Caki2 (cell line): ENCODE measurements at places on chromosomes 6 and 20. TPM values are rescaled to one million over a fixed set of nuclear protein-coding genes. Genes with fewer than 3 reads are reported as not detected.

DNA sequence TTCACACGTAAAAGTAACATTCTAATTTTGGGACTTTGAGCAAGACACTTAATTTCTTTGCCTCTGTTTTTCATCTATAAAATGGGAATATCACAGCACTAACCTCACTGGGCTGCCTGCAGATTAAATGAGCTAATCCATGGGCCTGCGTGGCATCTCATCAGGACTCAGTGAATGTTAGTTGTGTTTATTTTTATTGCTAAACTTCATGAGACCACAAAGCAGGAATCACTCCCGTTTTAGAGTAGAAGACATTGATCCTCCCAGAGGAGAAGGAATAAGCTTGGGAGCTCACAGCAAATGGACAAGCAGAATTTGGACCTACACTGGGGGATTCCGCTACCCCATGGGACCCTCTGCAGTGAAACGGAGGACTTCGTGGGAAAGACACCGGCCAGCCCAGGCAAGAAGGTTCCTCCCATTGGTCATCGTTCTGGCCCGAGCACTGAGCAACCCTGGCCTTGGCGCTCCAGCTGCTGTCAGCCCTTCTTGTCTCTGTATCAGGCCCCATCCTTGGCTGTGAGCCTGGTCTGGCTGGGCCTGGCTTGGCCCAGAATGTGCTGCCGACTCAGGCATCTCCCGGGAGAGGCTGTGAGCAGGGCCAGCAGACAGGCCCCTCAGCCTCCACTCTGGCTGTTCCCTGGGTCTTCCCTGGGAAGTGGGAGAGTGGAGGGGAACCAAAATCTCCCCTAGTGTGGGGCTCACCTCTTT lies 79.8 kb downstream of the NFATC2 start:
- no peak for DNase-seq

- DNase-seq = no peak
These were observed 10.7 kb downstream of the PXMP4 start for GRCh38 chr20:33709398-33709797.

GRCh38 chr6:5108536-5109150 lies 23.5 kb downstream of the PPP1R3G start:
- no peak for DNase-seq

- DNase-seq = no peak
These were observed 383.0 kb upstream of the ID4 start for GRCh38 chr6:19454001-19454720.

The CDSN gene
- total RNA-seq = not detected in 2 replicates

DNA sequence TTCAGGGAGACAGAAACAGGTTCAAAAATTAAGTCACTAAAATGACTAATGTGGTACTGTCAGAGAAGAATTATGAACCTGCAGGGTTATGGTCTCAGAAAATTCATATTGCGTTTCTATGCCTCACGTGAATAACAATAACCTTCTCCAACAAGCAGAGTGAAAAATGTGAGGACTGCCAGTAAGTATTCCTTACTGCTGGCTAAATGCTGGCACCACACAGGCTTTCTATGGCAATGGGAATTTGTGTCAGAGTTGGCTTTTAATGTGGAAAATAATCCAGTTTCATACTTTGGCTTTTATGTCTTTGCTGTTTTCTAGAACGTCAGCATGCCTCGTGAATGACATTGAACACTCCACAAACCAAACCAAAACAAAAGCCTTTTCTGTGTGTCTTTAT lies 656.0 kb downstream of the KIF16B start:
- DNase-seq = no peak

The ARHGAP18 gene
- total RNA-seq = 12.0 and 17.3 TPM in 2 replicates

The RFX6 gene
- not detected in 2 replicates for total RNA-seq

DNA sequence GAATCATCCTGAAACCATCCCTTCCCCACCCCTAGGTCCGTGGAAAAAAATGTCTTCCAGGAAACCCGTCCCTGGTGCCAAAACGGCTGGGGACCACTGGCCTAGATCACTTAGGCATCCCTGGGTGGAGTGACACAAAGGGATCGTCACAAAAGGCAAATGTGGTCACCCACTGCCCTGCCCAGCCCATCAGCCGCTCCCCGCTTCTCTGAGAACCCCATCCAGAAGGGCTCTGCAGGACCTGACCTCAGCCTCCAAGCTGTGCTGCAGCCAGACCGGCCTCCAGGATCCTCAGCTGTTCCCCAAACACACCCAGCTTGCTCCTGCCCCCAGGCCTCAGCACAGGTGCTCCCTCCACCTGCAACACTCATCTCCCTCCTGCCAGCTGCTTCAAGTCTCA lies 61.6 kb downstream of the PREX1 start:
- DNase-seq = no peak

- no peak for DNase-seq
These were observed 728.4 kb upstream of the FLRT3 start for GRCh38 chr20:15065794-15066193.

DNA sequence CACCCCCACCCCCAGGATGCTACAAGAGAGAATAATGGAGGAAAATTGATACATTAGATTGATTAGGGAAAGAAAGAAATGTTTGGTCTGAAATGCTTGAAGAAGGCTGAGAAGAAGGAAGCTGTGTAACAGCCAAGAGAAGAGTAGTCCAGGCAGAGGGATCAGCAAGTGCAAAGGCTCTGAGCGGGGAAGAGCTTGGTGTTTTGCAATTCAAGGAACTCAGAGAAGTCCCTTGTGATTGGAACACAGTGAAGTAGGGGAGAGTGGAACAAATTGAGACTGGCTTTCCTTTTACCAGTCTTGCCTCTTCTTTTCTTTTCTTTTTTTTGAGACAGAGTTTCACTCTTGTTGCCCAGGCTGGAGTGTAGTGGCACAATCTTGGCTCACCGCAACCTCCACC lies 76.6 kb upstream of the CHD6 start:
- no peak for DNase-seq

- DNase-seq = peak; percentile 67
These were observed 241 bp upstream of the CFAP206 start for GRCh38 chr6:87407561-87407900.

- DNase-seq = peak; percentile 81
These were observed 30.1 kb upstream of the SH3BGRL2 start for GRCh38 chr6:79600812-79601609.

- no peak for DNase-seq
These were observed 8.5 kb upstream of the RSPO4 start for GRCh38 chr20:1010659-1011058.

GRCh38 chr20:46406986-46407670 lies 713 bp upstream of the ELMO2 start:
- no peak for DNase-seq

DNA sequence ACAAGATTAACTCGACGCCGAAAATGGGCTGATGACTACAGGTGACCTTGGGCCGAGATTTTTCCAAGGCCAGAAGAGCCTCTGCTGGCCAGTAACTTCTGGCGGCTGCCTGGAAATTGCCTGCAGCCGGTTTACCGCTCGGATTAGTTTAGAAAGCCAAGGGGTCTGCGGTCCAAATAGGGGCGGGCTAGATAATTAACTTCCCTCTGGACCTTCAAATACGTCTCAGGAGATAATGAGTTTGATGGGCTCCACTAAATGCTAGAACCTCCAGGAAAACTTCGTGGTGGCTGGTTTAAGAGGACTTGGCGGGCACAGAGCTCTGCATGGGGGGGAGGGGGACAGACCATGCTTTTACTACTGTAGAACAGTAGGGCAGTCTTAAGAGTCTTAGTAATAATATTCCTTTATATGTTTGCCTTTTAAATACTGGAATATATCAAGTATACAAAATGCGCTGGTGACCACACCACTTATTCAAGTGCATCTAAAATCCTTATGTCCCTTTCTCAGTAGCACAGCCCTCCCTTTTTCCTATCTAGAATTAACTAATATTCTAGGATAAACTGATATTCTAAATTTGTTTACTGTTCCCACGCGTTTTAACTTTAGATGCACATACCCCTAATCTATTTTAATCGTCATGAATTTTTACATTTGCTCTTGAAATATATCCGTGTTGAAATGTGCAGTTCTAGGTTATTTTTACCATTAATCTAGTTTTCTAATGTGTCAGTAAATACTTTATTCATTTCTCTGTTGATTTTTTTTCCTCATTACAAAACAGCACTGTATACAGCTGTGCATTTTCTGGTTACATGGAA lies 107.5 kb upstream of the PRSS16 start:
- DNase-seq = no peak

DNA sequence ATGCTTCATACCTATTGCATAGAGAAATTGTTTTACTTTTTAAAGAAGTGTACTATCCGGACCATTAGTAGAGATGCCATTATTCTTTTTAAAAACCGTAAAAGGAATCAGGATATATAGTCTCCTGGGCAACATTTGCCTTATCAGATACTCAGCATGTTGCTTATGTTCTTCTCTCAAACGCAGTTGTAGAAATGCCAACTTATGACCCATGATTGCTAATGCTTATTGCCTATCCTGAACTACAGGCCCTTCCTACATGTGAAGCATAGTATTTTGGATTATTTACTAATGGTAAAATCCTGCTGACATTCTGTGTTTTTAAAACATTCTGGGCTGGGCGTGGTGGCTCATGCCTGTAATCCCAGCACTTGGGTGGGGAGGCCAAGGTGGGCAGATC lies 99.5 kb downstream of the FOXO3 start:
- DNase-seq = no peak

GRCh38 chr6:30135757-30136156 lies at the start of gene TRIM40:
Gene TRIM40, plus strand, starts transcription at chr6:30136140. Its CDS starts 897 bp downstream, at chr6:30137037.
- DNase-seq = no peak

GRCh38 chr6:83847179-83847578 lies 6.0 kb upstream of the RIPPLY2 start:
- DNase-seq = no peak

GRCh38 chr6:97842521-97842920 lies 559.5 kb upstream of the MMS22L start:
- DNase-seq = no peak
